HFFc6 (cell line): ENCODE measurements at places on chromosomes 1 and 21.

DNA sequence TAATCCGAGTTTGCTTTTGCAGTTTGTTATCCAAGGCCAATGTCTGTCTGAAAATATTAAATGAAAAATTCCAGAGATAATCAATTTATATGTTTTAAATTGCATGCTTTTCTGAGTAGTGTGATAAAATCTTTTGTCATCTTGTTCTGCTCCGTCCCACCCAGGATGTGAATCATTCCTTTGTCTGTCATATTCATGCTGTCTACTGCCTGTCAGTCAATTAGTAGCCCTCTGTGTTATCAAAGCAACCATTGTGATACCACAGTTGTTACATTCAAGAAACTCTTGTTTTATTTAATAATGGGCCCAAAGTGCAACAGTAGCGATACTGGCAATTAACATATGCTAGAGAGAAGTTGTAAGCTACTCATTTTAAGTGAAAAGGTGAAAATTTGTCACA is 819.3 kb downstream of the BRINP3 start:
- DNase-seq: no peak

GRCh38 chr1:227399152-227399730 is 80.9 kb upstream of the CDC42BPA start:
- no peak for DNase-seq

- DNase-seq: no peak
These were observed 9.8 kb upstream of the HPCAL4 start for GRCh38 chr1:39701049-39701439.

DNA sequence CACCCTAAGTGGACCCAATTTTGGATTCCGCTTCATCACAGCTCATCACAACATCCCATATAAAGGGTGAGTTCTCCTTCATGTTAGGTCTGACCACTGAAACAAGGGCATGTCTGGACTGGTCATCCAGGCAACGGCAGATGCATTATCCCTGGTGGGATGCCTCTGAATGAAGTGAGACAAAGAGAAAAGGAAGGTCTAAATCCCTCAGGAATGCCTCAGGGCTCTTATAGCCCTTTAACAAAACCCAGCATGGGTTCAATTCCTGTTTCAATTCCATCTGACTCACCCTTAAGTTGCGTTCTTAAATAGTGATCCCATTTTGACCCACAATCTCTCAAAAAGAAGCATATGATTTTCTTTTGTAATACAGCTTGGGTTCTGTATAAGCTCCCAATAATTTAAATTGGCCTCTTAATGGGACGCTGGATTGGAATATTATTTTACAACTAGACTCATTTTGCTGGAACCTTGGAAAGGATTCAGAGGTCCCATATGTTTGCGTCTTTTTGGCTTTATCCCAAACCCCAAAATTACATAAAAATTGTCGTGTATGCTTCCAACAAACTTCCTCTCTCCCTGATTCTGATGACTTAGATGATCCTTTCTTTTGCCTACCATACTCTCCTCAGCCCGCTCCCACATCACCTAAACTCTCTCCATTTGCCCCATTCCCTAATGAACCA is 287.4 kb upstream of the ZP4 start:
- peak; percentile 36 for DNase-seq

DNA sequence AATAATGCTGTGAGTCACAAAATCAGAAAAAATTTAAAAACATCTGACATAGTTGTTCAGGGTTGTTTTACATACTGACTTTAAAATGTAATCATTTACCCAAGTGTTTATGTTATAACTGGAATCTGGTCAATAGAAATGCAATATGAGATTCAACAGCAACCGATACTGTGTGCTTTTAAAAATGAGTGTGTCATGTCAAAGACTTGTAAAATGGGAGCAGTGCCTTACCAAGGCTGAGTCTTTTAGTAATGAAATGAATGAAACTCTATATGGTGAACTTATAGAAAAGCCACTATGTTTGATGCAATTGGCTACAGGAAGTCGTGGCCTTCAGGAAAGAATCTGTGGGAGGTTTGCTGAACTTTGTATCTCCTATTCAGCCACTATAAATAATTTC is 570.2 kb downstream of the DPYD start:
- no peak for DNase-seq

DNA sequence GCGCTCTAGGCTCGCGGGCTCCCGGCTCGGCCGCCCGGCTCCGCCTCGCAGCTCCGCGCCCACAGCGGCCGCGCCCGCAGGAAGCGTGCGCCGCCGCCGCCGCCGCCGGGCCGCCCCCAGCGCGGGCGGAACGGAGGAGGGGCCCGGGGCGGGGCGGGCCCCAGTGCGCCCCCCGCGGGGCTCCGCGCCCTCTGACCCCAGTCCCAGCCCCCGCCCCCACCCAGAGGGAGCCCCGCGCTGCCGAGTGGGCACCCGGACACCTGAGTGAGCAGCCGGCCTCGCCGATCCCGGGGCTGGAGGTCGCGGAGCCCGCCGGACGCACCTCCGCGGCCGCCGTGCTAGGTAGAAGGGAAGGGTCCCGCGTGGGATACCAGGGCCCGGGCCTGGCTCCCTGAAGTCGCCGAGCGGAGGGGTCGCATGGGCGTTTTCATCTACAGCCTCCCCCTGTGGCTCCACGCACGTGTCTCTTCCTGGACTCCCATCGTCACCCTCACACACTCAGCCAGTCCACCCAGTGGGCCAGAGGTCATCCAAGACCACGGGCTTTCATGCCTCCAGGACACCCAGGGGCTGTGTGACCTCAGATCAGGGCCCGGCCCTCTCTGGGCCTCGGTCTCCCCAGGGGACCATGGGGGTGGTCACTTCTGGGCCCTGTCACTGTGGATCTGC is at the start of gene SDC3:
Gene SDC3 (minus strand): TSS at position 63 of the 669 bp plus-strand sequence. CDS start 172 bp downstream, outside the sequence.
- DNase-seq: no peak

- DNase-seq: no peak
These were observed 46.2 kb upstream of the SLC44A3 start for GRCh38 chr1:94773931-94774422.

- no peak for DNase-seq
These were observed 32.9 kb upstream of the RNF187 start for GRCh38 chr1:228454238-228454637.

GRCh38 chr1:204408074-204408507 is 3.5 kb downstream of the PPP1R15B start:
- DNase-seq: peak; percentile 22

DNA sequence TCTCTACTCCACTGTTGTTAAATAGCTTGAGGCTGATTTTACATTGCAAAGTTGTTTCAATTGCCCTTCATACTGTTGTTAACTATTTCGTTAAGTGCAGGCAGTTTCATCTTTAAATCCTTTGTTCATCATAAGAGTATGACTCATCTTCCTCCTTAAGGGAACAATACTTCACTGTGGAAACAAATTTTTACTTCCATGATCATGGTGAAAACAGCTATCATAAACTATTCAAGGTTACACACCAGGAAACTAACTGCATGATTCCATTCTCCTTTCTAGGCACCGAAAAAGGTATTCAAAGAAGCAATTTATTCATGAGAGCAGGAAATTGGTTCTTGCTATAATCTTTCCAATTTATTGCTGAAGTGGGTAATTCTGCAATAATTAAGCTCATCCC is 593.2 kb downstream of the LRRIQ3 start:
- DNase-seq: no peak

- peak; percentile 52 for DNase-seq
These were observed 261.4 kb upstream of the ZP4 start for GRCh38 chr1:238152119-238152518.

- no peak for DNase-seq
These were observed 13.9 kb downstream of the UBIAD1 start for GRCh38 chr1:11286735-11287410.

- peak; percentile 82 for DNase-seq
These were observed 9.0 kb upstream of the RPTN start for GRCh38 chr1:152167835-152168534.

DNA sequence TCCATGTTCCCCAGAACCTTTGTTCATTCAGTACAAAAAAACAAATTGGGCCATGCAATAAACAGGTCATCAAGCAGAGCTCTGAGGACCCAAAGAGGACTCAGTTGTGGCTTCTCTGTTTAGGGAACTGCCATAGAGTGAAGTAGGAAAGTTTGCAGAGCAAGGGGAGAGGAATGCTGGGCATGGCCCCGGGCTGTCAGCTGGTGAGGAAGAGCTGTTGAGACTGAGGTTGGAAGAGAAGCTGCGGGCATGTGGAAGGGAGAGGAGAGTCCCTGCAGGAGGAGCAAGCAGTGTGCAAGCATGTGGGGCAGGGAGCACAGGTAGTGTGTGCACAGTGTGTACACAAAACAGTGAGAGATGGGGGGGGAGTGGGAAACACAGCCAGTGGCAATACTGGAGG is 71.8 kb downstream of the NTPCR start:
- no peak for DNase-seq

DNA sequence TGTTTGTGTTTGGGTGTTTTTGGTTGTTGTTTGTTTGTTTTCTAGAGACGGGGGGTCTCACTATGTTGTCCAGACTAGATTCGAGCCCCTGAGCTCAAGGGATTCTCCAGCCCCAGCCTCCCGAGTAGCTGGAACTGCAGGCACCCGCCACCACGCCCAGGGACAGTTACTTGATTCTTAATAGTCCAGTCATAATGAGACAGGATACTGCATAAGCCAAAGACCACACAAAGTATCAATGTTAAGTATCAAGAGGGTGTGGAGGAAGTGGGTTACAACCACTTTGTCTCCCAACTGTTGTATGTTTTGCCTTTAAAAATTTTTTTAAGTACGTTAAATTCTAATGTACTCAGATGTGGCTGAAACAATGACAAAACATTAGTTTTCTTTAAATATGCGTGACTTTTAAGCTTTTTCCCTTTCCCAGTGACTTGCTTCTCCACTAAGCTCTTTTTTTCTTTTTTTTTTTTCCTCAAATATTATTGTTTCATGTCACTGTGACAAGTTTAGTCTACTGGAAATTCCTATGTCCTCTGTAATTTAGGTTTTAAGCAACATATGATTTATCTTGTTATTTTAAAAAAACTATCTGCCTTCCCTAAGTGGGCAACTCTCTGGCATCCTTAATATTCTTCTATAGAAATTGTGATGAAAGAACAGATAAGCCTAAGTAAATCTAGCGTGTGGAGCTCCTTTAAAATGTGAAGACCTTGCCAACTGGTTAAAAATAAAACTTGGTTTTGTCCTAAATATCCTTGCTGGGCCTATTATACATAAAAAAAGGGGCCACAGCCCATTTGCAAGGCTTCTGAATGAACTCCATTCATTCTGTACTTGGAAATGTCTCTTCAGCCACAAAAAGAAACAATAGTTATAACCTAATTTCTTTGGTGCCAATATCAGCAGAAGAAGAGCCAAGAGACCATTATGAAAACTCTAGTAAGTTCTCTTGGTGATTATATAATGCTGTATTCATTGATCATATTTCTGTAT is 56.2 kb upstream of the DPH5 start:
- no peak for DNase-seq

GRCh38 chr1:22944346-22945055 is 28.2 kb downstream of the LACTBL1 start:
- DNase-seq: no peak

- no peak for DNase-seq
These were observed 59.5 kb upstream of the TMEM51 start for GRCh38 chr1:15094056-15094455.

DNA sequence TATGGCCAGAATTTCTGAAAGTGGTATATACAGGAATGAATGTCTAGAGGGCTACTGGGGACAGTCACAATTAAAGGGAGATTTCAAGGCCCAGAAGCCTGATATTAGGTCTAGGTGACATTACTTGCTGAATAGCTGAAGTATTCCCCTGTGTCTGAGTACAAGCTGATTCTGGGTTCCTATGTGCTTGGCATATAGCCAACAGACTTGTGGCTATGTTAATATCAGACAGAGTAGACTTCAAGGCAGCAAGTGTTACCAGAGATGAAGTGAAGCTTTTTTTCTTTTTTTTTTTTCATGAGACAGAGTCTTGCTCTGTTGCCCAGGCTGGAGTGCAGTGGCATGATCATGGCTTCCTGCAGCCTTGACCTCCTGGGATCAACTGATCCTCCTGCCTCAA is 8.3 kb downstream of the TTC4 start:
- no peak for DNase-seq

DNA sequence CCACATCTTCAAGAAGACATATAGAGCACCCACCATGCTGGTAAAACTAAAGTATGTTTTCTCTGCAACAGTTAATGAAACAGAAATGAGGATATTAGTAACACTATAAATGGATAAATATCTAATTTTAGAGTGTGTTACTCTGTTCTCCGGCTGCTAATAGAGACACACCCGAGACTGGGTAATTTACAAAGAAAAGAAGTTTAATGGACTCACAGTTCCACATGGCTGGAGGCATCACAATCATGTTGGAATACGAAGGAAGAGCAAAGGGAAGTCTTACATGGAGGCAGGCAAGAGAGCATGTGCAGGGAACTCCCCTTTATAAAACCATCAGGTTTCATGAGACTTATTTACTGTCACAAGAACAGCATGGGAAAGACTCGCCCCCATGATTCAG is 287.2 kb downstream of the SRGAP2C start:
- no peak for DNase-seq

GRCh38 chr1:165858364-165858823 is 31.0 kb downstream of the UCK2 start:
- no peak for DNase-seq

DNA sequence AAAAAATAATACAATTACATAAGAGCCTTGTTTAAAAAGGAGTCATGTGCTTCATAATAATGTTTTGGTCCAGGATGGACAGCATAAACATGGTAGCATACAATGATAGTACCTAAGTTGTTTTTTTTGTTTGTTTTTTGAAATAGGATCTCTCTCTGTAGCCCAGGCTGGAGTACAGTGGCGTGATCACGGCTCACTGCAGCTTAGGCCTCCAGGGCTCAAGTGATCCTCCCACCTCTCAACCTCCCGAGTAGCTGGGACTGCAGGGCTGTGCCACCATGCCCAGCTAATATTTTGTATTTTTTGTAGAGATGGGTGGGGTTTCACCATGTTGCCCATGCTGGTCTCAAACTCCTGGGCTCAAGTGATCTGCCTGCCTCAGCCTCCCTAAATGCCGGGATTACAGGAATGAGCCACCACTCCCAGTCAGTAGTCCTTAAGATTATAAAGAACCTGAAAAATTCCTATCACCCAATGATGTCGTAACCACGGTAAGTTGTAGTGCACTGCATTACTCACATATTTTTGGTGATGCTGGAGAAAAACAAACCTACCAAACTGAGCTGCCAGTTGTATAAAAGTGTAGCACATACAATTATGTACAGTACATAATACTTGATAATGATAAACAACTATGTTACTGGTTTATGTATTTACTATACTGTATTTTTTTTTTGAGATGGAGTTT is 22.4 kb upstream of the RCOR3 start:
- peak; percentile 17 for DNase-seq

- DNase-seq: no peak
These were observed 40.0 kb downstream of the URB2 start for GRCh38 chr1:229665912-229666558.

GRCh38 chr1:53725238-53725689 is 13.7 kb downstream of the GLIS1 start:
- no peak for DNase-seq

DNA sequence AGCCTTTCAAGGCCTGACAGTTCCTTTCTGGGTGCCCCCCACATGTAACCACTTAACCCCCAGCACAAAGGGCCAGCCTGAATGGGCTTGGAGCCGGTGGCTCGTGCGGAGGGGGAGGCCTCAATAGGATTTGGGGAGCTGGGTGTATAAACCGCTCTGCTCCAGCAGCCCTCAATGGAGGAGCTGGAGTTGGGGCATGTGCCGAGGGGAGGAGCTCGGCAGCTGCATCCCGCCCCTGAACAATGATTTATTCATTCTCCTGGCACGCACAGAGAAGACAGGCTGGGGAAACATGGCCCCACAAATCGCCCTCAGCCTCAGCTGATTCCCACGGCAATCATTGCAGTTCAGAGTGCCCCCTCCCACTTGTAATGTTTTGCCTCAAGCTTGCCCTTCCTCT is 6.9 kb upstream of the C1orf216 start:
- no peak for DNase-seq
